Activated naive CD4-positive, alpha-beta T cell treated with anti-CD3 and anti-CD28 coated beads for 36 hours (primary cell): ENCODE measurements at places on chromosomes 12 and 14.

GRCh38 chr12:57220770-57221168, 4.2 kb downstream of the NXPH4 start:
- peaks cover 78% of the 10 kb centered on the region for H3K27me3 ChIP-seq
- no peaks in the 10 kb centered on the region for H3K36me3 ChIP-seq
- no peak overlapping the region for H3K4me3 ChIP-seq
- H3K27ac ChIP-seq, result no peak overlapping the region

DNA sequence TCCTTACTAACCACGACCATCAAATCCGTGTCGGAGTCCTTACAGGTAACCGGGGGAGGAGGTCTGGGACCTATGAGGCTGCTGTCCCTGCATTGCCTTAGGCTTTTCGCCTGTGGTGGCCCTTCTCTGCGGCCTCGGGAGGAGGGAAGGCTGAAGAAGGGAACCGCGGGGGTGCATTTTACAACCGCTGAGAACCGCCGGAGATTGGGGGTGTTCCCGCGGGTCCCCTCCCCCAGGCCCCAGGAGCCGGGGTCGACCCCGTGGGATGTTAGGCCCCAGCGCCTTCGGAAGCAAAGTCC, 549 bp downstream of the GPHN start:
- peak overlapping the region; percentile 85 for H3K27ac ChIP-seq
- peak overlapping the region; percentile 96 for H3K4me3 ChIP-seq
- peaks cover 3% of the 10 kb centered on the region for H3K36me3 ChIP-seq
- no peak for DNase-seq

DNA sequence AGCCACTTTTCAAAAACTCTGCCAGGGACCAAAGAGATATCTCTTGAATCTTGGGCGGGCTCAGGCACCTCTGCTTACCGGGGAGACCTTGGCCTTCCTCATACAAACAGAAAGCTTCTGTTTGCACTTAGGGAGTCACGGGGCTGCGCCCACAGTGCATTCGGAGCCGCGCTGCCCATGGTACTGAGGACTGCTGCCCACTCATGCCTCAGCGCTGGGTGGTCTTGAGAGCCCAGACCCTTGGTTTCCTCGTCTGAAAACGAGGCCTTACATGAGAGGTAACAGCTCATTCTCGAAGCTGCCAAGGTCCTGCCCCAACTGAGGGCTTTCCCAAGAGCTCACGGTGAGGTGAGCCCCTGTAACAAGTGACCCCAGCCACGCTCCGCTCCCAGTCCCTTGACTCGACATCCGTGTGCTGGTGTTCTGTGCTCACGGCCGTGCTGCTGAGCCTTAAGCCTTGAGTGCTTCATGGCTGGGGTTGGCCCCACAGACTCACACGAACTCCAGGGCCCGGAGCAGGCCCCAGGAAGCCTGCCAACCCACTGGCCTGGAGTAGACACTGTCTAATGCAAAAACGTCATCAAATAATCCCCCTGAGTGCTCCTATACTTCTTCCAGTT, 47.4 kb upstream of the GPR68 start:
- H3K36me3 ChIP-seq, result peaks cover 44% of the 10 kb centered on the region
- H3K4me1 ChIP-seq, result no peaks in the 10 kb centered on the region
- DNase-seq, result no peak
- peak overlapping the region; percentile 70 for H3K27ac ChIP-seq

DNA sequence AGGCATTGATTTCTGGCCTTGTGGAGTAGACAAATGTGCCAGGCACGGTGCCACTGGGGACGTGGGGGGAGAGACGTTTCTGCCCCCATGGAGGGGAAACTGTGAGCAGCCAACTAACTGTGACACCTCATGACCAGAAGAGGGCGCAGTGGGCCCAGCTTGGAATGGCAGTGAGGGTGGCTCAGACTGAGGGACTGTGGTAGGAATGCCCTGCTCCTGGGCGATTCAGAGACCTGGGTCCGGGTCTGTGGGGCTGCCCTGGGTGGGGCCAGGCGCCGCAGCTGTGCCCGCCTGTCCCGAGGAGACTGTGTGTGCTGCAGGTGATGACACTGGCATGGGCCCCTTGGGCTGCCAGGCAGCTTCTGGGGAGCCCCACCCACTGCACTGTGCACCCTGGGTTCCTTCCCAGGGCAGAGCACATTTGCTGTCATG, 60.6 kb downstream of the SLC25A47 start:
- H3K4me3 ChIP-seq, result no peak overlapping the region
- H3K4me1 ChIP-seq, result peaks cover 24% of the 10 kb centered on the region
- H3K36me3 ChIP-seq, result peaks cover 3% of the 10 kb centered on the region
- peak; percentile 73 for DNase-seq
